Activated T-helper 1 cell treated with anti-CD3 and anti-CD28 coated beads, Interleukin-12 subunit alpha, Interleukin-12 subunit beta, Interleukin-2, Interleukin-4 antibody, amounts not matched to agents 30 ng/mL and 10 ng/mL and 1 ng/mL, durations not matched to agents 14 hours and 24 hours and 36 hours (primary cell): ENCODE measurements at places on chromosomes 2 and 18. TPM values are rescaled to one million over a fixed set of nuclear protein-coding genes. Genes with fewer than 3 reads are reported as not detected.

DNA sequence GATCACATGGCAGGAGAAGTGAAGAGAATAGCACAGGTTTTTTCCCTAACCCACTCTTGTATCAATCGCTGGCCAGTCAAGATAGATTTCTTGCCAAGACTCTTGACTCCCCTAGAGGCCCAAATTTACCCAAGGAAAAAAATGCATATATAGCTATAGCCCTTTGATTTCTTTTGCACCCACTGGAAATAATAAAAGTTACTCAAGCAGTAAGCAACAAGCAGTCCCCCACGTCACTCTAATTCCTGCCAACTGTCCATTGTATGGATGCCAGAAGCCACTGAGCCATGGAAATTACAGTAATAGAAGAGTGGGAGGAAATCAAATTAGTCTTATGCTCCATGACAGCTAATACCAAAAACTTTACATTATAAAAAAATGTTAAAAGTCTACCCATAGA is 125.3 kb upstream of the SLC39A10 start:
- H3K36me3 ChIP-seq: peaks cover 18% of the 10 kb centered on the region
- H3K27me3 ChIP-seq: no peaks in the 10 kb centered on the region
- peak overlapping the region; percentile 82 for H3K4me3 ChIP-seq
- peak overlapping the region; percentile 96 for H3K27ac ChIP-seq

DNA sequence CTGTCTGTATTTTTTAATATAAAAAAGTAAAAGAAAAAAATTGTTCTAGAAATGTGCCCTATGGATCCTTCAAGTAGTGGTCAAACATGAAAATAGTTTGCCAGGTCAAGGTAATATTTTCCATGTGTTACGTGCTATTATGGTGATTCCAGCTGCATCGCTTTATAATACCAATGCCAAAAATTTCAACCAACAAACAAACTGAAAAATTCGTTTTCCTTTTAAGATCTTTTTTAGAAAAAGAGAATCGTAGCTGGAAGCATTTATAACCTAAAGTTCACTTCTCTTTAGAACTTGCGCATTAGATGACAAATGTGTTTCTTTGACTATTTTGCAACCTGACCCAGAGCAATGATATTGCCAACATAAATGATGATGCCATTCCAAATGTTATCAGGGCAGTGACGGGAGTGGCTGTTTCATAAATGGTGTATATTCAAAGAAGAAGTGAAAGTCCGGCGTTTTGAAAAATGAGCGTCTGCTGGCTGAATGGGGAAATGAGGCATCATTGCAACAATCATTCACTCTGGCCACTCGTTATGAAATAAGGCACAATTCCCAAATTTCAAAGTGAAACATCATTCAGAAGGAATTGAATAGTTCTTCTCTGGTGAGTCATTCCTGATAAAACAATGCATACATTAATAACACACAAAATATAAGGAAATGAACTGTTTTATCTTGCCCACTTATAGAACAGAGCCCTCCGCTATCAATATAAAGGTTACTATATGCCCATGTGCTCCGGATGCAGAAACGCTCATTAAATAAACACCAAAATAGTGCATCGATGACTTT is 297.4 kb downstream of the TGIF1 start:
- DNase-seq: no peak
- no peak overlapping the region for H3K4me3 ChIP-seq
- no peak overlapping the region for H3K27ac ChIP-seq
- no peaks in the 10 kb centered on the region for H3K36me3 ChIP-seq
- H3K4me1 ChIP-seq: no peaks in the 10 kb centered on the region

The CHPF gene
- 41.3 and 43.4 TPM in 2 replicates for total RNA-seq

DNA sequence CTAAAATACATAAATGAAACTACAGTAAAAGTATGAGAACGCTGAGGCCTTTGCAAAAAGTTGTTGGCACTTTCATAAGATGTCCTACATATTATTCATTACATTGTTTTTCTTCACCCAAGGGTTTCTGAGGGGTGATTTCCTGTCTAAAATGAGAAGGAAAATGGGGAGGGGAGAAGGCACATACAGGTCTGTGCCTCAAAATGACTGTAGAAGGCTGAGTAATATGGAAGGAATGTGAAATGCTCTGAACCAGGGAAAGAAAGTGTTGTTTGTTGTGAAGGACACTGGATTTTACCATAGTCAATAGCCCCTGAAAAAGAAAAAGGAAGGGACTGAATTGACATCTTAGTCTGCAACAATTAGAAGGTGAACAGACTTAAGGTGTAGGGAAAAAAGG is 99.5 kb upstream of the RNF152 start:
- peaks cover 3% of the 10 kb centered on the region for H3K27me3 ChIP-seq
- peaks cover 8% of the 10 kb centered on the region for H3K4me1 ChIP-seq
- no peaks in the 10 kb centered on the region for H3K36me3 ChIP-seq
- no peak overlapping the region for H3K27ac ChIP-seq
- no peak overlapping the region for H3K4me3 ChIP-seq

- H3K27me3 ChIP-seq: no peaks in the 10 kb centered on the region
- no peak overlapping the region for H3K27ac ChIP-seq
Measured at GRCh38 chr18:45357686-45358470, 257.4 kb upstream of the SLC14A2 start.

DNA sequence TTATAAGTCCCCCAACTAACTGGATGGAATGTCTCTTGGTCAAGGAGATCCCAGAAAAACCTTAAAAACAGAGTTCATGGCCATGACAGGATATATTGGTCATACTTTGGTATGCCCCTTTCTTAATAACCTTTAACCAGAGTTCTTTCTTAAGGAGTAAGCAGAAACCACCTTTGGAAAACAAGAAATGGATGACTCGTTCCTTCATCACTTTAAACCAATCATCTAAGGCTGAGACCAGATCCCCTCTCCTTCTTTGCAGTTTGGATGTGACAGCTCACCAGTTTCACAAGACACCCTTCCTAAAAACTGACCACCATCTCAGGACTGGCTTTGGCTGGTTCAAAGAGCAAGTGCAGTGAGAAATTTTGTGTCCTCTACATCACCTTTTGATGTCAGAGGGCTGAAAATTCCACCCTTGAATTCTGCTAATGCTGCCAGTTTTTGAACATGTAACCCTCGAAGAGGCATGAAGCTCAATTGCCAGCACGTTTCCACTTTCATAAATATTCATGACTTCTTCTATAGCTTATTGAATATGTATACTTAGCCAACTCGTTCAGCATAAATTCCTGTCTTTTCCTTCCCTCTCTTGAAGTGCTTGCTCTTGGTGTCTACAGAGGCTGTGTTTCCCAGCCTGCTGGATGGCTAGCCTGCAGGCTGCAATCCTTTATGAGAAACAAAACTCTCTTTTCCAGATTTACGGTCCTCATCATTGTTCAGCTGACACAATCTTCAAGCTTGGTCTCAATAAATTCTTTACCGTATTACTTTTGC is 1323.5 kb upstream of the TMEFF2 start:
- DNase-seq: no peak
- H3K4me3 ChIP-seq: no peak overlapping the region
- H3K36me3 ChIP-seq: no peaks in the 10 kb centered on the region
- H3K27ac ChIP-seq: no peak overlapping the region
- no peaks in the 10 kb centered on the region for H3K27me3 ChIP-seq
- H3K4me1 ChIP-seq: no peaks in the 10 kb centered on the region

The GAL3ST2 gene
- 0.51 and 0.60 TPM in 2 replicates for total RNA-seq

DNA sequence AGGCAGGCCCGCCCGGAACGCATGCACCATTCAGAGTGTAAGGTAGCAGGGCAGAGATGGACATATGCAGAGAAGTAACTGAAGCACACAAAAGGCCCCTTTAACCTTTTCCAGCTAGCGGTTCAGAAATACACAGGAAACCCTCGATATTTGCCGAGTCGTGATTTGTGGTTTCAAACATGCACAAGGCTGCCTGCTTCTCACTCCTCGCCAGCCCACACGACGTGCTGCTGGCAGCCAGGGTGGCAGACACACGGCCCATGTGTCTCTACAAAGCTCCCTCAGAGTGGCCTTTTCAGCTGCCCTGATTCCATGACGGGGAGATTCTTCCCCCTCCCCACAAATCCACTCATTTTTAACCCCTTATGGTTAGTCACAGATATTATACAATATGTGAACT is 23.6 kb downstream of the ZBTB7C start:
- H3K4me3 ChIP-seq: no peak overlapping the region
- H3K36me3 ChIP-seq: no peaks in the 10 kb centered on the region
- H3K27ac ChIP-seq: no peak overlapping the region

The FOXI3 gene
- total RNA-seq: not detected in 2 replicates

The CCT7 gene
- total RNA-seq: 631 and 648 TPM in 2 replicates

The TBR1 gene
- total RNA-seq: 0.05 TPM in 1 of 2 replicates, not detected in the other

DNA sequence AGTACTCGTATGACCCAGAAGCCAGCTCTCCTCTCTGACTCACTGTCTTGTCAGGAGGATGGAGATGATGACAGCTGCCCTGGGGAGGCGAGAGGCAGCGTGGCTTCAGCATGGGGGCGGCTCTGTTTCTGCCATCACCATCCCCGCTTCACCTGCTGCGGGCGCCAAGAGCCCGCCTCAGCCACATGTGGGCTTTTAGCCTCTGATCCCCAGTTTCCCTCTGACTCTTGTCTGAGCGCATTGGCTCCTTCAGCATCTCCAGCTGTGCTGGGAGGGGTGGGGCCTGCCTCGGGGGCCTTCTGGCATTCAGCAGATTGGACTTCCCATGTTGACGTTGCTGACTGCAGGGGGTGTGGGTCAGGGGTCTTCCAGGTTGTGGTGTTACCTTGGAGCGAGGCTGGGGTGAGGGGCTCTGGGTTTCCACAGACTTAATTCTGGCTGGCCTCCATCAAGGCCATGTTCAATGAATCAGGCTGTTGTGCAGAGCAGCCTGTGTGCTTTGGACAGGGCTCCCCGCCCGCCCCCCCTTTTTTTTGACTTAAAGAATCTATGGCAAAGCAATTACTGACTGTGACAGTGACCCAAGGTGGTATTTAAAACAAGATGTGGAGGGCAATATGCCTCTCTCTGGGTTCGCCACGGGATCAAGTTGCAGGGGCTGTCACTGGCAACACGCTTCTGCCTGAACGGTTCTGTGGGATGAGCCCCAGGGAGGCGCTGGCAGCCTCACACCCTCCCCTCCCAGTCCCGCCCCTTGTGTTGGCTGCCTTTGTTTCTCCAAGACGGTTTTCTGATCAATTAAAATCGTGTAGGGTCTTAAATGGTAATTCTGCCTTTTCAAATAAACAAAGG is 228.3 kb downstream of the LDLRAD4 start:
- no peak for DNase-seq
- H3K36me3 ChIP-seq: no peaks in the 10 kb centered on the region
- H3K4me3 ChIP-seq: no peak overlapping the region

The ANKMY1 gene
- total RNA-seq: 21.9 and 25.2 TPM in 2 replicates

The FTCDNL1 gene
- total RNA-seq: 1.7 and 2.1 TPM in 2 replicates

- DNase-seq: no peak
- peaks cover 12% of the 10 kb centered on the region for H3K36me3 ChIP-seq
- peaks cover 43% of the 10 kb centered on the region for H3K4me1 ChIP-seq
- no peak overlapping the region for H3K27ac ChIP-seq
- H3K27me3 ChIP-seq: no peaks in the 10 kb centered on the region
Measured at GRCh38 chr2:42219160-42219559, 50.0 kb downstream of the EML4 start.

- DNase-seq: no peak
- no peaks in the 10 kb centered on the region for H3K4me1 ChIP-seq
- no peaks in the 10 kb centered on the region for H3K36me3 ChIP-seq
- no peak overlapping the region for H3K4me3 ChIP-seq
Measured at GRCh38 chr18:75478996-75479880, 51.7 kb upstream of the SMIM21 start.

GRCh38 chr18:66638856-66639629 is 35.2 kb upstream of the CDH19 start:
- no peaks in the 10 kb centered on the region for H3K36me3 ChIP-seq
- H3K27me3 ChIP-seq: no peaks in the 10 kb centered on the region
- H3K4me1 ChIP-seq: no peaks in the 10 kb centered on the region
- H3K4me3 ChIP-seq: no peak overlapping the region
- DNase-seq: no peak

- DNase-seq: no peak
- H3K4me3 ChIP-seq: no peak overlapping the region
- H3K27me3 ChIP-seq: no peaks in the 10 kb centered on the region
- H3K36me3 ChIP-seq: no peaks in the 10 kb centered on the region
Measured at GRCh38 chr2:51553476-51553875, 521.5 kb upstream of the NRXN1 start.

GRCh38 chr2:194698012-194698411 is 959.0 kb upstream of the SLC39A10 start:
- H3K4me1 ChIP-seq: no peaks in the 10 kb centered on the region
- no peaks in the 10 kb centered on the region for H3K36me3 ChIP-seq
- DNase-seq: no peak
- H3K4me3 ChIP-seq: no peak overlapping the region
- H3K27ac ChIP-seq: no peak overlapping the region
- no peaks in the 10 kb centered on the region for H3K27me3 ChIP-seq

DNA sequence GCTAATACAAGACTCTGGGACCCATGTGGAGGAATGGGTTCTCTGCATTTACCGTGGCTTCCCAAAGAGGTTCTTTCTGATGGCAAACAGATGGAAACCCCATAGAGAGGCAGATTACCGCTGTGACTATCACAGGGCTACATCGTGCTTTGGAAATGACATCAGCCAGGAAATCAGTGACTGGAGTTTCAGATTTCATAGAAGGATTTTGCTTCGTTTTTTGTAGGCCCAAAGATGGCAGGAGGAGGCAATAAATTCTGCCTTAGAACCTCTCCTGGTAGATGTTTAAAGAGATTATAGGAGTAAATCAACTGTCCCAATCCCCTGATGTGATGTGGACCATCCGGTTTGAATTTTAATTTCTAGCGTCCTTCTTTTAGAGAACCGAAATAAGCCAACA is 214.1 kb downstream of the AGPS start:
- no peak for DNase-seq
- no peaks in the 10 kb centered on the region for H3K4me1 ChIP-seq
- H3K36me3 ChIP-seq: peaks cover 3% of the 10 kb centered on the region
- no peak overlapping the region for H3K4me3 ChIP-seq
- no peak overlapping the region for H3K27ac ChIP-seq

DNA sequence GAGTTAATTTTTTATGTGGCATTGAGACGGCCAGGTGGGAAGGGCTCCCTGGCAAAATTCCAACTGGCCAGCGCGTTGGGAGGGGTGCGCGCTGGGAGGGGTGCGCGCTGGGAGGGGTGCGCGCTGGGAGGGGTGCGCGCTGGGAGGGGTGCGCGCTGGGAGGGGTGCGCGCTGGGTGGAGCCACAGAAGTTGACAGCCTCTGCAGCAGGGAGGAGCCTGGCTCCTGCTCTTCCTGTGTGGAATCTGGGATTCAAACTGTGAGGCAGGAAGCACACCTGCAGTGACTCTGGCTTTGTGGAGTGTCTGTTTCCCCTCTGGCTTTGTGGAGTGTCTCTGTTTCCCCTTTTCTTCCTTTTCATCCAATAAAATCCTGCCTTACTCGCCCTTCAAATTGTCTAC is 147.9 kb upstream of the CBLN2 start:
- no peaks in the 10 kb centered on the region for H3K27me3 ChIP-seq
- H3K27ac ChIP-seq: no peak overlapping the region
- H3K4me1 ChIP-seq: no peaks in the 10 kb centered on the region
- no peak for DNase-seq
- H3K4me3 ChIP-seq: no peak overlapping the region

DNA sequence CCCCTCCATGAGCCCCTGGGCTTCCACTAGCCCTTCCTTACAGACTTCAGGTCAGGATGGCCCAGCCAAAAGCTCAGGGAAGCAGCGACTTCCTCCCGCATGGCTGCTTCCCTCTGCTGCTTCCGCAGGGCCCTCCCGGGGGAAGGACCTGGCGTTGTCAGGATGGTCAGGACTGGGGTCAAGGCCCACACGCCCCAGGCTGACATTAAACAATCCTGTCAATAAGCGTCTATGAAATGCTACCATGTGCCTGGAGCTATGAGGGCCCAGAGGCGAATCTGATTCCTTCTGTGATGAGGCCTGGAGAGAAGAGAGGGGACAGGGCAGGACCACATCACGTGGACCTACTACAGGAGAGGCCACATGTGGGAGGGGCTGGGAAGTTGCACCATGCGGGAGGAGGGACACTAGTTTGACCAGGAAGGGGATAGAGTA is 17.3 kb downstream of the CYS1 start:
- H3K4me3 ChIP-seq: no peak overlapping the region
- H3K27me3 ChIP-seq: peaks cover 14% of the 10 kb centered on the region
- no peak for DNase-seq
- H3K4me1 ChIP-seq: no peaks in the 10 kb centered on the region
- H3K36me3 ChIP-seq: no peaks in the 10 kb centered on the region
- no peak overlapping the region for H3K27ac ChIP-seq
